ENCODE measurements at places on chromosomes 6 and 20.
A peak's percentile ranks its signal among the peaks of the same experiment; 100 is the strongest.

DNA sequence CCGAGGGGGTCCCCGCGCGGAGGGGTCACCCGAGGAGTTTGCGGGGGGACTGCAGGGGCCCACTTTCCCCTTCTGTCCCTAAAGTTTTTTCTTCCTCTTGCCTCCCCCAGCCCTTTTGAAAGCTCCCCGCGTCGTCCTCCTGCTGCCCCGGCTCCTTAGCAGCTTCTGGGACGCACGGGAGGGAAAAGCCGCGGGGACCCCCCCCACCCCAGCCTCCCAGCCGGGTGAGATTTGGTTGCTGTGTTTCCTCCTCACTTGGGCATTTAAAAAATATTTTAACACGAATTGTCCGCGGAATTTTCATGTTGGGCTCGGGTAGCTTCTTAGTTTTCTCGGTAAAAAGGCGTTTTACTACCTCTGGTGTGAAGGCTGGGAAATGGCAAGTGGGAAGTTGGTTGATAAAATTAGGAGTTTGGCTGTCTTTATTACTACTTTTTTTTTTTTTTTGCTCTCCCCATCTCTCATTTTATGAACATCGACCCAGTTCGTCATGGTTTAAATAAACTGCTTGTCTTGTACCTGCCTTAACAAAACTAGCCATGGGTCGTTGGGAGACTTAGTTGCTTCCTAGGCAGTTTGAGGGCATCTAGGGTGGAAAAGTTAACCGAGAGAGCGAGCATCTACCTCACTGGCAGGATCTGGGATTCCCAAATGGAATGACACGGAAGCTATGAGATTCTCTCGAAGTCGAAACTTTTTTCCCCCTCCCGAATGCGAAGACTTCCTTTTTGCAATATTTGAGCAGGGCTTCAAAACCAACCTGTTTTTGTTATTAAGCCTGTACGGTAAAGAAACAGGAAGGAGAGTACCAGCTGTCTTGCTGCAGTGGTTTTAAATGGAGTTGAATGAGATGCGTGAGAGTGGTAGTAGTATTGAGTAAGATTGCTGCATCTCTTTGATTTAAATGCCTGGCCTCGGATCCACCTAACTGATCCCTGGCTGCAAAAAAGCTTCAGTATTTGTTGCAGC, 868 bp downstream of the NCOA3 start:
- DNase-seq = no peak

DNA sequence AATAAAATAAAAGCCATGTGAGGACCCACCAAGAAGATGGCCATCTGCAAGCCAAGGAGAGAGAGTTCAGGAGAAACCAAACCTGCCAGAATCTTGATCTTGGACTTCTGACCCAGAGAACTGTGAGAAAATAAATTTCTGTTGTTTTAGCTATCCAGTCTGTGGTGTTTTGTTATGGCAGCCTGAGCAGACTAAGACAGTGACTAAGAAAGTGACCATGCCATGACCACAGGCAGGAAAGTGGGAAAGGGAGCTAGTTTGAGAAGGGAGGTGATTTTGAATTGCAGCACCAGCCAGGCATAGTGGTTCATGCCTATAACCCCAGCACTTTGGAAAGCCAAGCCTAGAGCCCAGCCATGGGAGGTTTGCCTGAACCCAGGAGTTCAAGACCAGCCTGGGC, 21.9 kb upstream of the C6orf62 start:
- no peak for DNase-seq

DNA sequence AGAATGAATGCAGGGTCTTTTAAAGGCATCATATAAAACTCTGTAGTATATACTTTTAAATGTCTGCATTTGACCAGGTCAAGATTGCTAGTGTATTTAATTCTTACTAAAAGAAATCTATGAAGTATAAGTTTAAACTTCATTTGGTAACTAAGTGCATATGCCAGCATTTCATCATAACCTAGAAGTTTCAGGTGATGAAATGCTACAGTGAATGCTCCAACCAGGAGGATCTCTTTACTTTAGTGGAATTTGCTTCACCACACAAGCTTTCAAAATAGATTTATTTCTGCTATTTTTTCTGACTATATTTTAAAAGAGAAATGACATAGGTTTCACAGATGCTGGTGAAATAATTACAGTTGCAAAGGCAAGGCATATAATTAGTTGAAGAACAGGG, 141.9 kb downstream of the HIVEP2 start:
- no peak for DNase-seq

GRCh38 chr20:25319241-25320034, 71.2 kb downstream of the ABHD12 start:
- DNase-seq = no peak

GRCh38 chr20:59591061-59591460, 13.3 kb upstream of the PHACTR3 start:
- no peak for DNase-seq

DNA sequence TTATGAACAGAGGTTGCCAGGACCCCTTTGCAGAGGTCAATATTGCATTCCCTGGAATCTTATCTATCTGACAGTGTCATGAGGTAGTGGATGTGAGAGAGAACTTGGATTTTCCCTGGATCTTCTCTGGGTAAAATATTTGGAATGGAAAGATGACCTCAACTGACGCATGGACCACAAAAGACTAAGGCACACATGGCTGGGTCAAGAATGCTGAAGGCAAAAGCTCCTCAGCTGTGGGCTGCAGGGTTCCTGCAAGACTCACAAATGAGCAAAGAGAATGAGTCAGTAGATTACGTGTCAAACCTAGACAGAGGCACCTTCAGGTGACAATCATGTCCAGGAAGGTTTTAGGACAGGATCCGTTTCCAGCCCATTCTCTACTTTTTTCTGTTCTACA, 484.0 kb downstream of the C6orf118 start:
- DNase-seq = no peak

DNA sequence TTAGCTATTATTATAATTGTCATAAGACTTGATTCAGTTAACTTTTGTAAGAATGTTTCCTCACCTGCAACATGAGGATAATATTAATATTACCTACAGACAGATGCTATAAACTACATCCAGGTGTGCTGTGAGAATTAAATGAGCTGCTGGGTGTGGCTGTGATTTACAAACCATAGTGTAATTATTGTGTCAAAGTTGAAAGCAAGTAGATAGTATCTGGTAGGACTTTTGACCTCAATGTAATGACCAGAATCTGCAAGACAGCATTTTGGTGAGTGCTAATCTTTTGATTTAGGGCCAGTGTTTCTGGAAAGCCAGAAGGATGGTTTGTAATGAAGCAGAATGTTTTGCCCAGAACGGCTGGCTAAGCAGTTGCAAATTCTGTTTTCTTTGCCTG, 162.5 kb downstream of the TRMT11 start:
- DNase-seq = no peak

DNA sequence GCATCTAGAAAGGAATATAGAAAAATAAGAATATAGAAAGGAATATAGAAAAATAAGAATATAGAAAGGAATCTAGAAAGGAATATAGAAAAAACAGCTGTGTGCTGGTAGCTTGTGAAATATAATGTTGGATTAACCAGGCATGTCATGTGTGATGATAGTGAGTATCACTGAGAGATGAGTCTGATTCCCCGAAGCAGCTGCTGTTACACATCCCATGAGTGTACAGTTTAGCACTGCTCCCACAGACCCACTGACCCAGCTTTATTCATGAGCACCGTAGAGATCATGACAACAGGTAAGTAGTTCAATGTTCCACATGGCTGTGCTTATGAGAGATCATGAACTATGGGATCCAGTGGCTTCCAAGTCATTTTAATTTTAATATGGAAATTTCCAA, 64.8 kb downstream of the SLC22A3 start:
- no peak for DNase-seq

- DNase-seq = peak; percentile 50
These were observed 108.4 kb downstream of the RTN4IP1 start for GRCh38 chr6:106520711-106521401.

DNA sequence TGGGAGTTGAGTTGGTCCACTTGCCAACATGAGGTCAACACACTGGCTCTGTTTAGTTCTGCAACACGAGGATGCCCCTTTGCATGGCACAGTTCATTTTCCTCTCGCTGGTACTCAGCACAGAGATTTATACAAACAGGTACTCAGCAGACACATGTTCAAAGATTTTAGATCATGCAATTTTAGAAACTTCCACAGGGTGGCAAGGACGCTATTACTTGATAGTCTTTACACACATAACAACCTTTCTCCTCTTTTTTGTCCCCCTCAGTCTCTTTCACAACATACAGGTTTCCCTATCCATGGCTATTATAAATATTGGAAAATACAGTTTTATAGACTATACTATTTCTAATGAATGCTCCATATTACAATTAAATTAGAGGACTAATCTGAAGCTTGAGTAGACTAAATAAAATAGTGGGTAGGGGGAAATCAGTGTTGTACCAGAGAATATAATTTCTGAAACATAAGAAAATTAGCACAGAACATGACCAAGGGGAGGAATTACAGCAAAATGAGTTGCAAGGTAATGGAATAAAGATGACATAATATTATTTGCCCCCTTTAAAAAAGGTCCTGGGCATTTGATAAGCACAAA, 331.8 kb upstream of the BTBD3 start:
- no peak for DNase-seq

DNA sequence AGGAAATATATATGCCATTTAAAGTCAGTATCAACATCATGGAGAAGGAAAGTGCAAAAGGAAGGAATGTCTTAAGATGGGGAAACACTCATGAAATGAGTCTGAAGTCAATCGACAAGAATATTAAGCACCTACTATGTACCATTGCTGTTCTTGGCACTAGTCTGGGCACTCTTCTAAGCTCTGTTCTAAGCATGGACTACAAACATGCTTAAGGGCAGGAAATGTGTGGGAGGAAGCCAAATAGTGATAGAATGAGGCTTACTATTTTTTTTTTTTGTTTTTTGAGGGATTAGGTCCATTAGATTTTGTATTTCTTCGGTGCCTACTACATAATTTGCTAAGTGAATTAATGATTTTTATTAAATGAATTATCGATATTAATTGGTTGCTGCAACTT, 83.8 kb upstream of the SUPT3H start:
- no peak for DNase-seq

DNA sequence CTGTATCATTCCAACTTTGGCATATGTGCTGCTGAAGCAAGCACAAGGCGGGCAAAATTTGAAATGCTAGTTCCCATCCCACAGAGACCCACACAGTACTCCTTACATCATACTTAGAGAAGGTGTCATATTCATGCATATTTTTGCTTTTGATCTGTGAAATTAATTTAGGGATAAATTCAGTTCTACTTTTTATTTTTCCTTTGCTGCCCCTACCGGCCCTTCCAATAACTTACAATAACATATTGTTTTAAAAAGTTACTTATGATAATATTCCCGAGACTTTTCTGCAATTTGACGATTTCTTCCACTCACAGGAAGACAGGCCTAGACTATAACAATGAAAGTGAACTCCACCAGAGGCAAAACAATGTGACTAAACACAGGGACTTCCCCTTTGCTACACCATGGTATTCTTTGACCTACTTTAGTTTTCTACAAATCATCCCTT, 35.0 kb downstream of the SESN1 start:
- DNase-seq = no peak

- no peak for DNase-seq
These were observed 415.6 kb upstream of the BTBD3 start for GRCh38 chr20:11502061-11502460.

DNA sequence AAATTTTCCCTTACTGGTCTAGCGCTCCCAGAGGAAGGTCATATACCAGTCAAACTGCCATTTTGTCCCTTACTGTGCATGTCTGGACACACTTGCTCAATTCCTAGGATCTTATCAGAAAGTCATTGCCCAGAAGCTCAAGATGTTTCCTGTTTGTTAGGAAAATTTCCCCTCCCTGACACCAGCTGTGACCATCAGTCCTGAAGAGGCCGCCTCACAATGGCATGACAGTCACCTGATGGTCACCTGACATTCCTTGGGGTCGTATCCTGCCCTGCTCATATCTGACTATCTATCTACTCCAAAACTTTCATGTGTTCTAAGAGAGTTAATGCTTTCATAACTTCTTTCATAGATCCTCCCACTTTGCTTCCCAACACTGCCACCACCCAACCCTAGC, 219.9 kb downstream of the OTOR start:
- DNase-seq = no peak

DNA sequence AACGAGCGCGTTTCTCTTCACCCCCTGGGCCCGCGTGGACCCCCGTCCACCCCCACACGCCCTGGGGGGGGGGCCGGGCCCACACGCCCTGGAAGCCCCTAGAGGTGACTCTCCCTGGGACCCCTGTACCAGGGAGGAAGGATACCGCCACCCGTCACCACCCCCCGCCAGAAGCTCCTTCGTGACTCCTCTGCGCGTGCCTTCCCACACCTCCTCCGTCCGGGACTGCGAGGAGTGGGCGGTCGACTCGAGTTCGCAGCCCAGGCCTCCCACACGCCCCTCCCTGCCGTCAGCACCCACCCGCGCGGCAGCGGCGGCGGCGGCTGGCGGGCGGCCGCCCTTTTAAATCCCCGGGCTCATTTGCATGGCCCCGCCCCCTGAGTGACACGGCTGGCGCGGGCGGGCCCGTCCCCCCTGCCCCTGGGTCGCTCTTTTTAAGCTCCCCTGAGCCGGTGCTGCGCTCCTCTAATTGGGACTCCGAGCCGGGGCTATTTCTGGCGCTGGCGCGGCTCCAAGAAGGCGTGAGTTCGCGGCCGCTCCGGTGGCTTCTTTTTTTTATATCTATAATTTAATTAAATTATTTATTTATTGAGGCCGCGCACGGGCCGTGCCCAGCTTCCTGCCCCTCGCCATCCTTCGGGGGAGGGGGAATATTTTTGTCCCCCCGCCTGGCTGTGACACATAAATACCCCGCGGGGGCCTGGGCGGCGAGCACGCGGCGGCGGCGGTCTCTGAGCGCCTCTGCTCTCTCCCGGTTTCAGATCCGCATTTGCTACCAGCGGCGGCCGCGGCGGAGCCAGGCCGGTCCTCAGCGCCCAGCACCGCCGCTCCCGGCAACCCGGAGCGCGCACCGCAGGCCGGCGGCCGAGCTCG, at the start of gene HMGA1:
Gene HMGA1 (plus strand): TSS at position 431 of the 873 bp plus-strand sequence. CDS start 3,908 bp downstream, outside the sequence.
- DNase-seq = peak; percentile 79

- no peak for DNase-seq
These were observed 101.9 kb downstream of the CARMIL1 start for GRCh38 chr6:25381077-25381476.

DNA sequence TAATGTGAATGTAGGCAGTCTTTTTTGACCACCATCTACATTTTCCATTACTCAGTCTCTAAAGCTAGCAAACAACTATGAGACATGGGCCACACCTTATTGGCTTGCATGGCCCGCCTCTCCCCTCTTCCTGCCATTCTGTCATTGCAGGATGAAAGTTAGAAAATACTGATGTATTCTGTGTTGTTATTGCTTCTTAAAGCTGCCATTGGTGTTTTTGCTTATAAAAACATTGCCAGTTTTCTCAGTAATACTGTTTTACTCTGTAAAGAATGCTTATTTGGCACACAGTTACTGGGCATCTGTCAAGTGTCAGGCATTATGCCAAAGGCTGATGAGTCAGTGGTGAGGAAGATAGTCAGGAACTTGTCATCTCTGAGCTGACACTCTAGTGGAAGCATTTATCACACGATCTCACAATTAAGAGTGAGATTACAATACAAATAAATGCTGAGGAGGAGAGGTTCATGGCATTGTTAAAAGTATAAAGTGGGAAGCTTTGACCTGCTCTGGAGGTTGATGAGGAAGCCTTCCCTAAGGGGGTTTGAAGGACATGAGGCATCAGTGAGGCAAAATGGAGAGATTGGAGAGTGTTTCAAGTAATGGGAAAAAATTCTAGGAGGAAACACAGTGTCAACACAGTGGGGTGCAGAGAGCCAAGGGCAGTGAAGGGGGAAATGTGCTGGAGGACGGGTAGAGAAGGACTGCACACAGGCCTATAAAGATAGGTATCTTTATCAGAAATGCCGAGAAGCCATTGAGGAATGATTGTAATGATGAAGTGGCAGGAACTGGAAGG, 14.7 kb downstream of the KLHL32 start:
- DNase-seq = no peak

Data from stimulated activated CD8-positive, alpha-beta memory T cell treated with anti-CD3 and anti-CD28 coated beads, Interleukin-7, amount 100 ng/mL, for 24 hours (primary cell).